ENCODE measurements at places on chromosomes 13 and 19. TPM values are rescaled to one million over a fixed set of nuclear protein-coding genes. Genes with fewer than 3 reads are reported as not detected.

Gene SLITRK5
- total RNA-seq: not detected

Gene GGACT
- total RNA-seq: 6.8 TPM

Gene ATCAY
- not detected for total RNA-seq

Gene CCDC124
- total RNA-seq: 51.8 TPM

Gene PDE4C
- total RNA-seq: not detected

Gene WTIP
- total RNA-seq: 19.1 TPM

Gene CGB7
- not detected for total RNA-seq

Gene PEAK3
- total RNA-seq: not detected

Gene TMEM86B
- 0.73 TPM for total RNA-seq

Gene ZNF665
- 1.7 TPM for total RNA-seq

Gene AMER2
- not detected for total RNA-seq

Gene UHRF1
- total RNA-seq: 3.1 TPM
